Activated naive CD8-positive, alpha-beta T cell treated with anti-CD3 and anti-CD28 coated beads, Interleukin-2, amount 10 ng/mL, durations not matched to agents 7 days and 5 days (primary cell): ENCODE measurements at places on chromosomes 6 and 20. TPM values are rescaled to one million over a fixed set of nuclear protein-coding genes. Genes with fewer than 3 reads are reported as not detected.
A peak's percentile ranks its signal among the peaks of the same experiment; 100 is the strongest.

GRCh38 chr20:43938932-43939761, 24.5 kb downstream of the TOX2 start:
- no peak overlapping the region for H3K27ac ChIP-seq
- no peak for DNase-seq
- H3K27me3 ChIP-seq: peaks cover 26% of the 10 kb centered on the region
- H3K4me1 ChIP-seq: peaks cover 29% of the 10 kb centered on the region

GRCh38 chr6:150767571-150768018, 97.9 kb upstream of the MTHFD1L start:
- H3K27ac ChIP-seq: no peak overlapping the region
- H3K4me1 ChIP-seq: no peaks in the 10 kb centered on the region
- H3K36me3 ChIP-seq: no peaks in the 10 kb centered on the region

DNA sequence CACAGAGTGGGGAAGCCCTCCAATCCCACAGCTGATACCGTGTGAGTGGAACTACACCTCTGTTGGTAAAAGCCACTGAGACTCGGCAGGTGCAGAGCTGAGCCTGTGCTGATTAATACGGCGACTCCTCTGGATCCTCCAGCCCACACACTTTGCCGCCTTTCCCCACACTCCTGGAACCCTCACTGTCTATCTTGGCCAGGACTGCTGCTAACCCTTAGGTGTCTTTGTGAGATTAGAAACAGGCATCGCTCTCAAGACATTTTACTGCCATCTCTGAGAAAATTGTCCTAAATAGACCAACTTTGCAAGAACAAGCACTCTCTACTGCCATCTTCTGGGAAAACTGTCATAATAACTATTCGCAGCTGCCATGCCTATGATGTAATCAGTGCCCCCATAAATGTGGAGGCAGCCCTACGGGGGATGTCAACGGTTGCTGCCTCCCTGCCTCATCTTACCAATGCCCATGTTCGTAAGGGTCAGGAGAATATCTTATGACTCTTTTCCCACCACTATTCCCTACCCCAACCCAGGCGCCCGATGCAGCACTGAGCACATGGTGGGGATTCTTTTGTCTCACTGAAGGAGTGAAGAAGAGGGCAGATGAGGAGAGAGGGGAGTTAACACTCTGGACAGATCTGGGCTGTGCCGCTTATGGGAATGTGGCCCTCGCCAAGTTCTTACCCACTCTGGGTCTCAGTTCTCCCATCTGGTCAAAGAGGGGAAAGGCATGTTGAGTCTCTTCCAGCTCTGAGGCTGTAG, 26.1 kb upstream of the KCNB1 start:
- H3K4me3 ChIP-seq: no peak overlapping the region
- no peaks in the 10 kb centered on the region for H3K36me3 ChIP-seq
- no peak overlapping the region for H3K27ac ChIP-seq
- no peak for DNase-seq

- no peak overlapping the region for H3K27ac ChIP-seq
- H3K4me3 ChIP-seq: no peak overlapping the region
- peaks cover 7% of the 10 kb centered on the region for H3K27me3 ChIP-seq
- no peak for DNase-seq
- H3K36me3 ChIP-seq: no peaks in the 10 kb centered on the region
These were observed 27.1 kb upstream of the HAO1 start for GRCh38 chr20:7967199-7967844.

- H3K4me1 ChIP-seq: no peaks in the 10 kb centered on the region
- no peak overlapping the region for H3K27ac ChIP-seq
- no peak for DNase-seq
- H3K4me3 ChIP-seq: no peak overlapping the region
These were observed 59.7 kb downstream of the GRIK2 start for GRCh38 chr6:101453221-101453620.

DNA sequence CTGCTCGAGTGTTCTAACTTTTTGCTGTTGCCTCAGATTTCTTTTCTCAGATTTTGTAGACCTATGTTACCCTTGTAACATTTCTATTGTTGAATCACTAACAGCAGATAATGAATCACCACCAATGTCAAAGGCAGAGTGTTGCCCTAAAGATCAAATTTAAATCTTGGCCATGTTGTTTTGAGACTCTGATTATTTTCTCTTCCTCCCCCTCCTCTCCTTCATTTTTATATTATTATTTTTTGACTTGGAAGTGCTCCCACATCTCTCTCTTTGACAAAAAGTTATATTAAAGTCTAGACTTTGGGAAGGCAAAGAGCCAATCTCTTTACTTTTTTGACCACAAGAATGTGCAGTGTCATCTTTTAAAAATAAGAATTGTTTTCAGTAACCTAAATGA, 422.7 kb downstream of the NKAIN2 start:
- no peak overlapping the region for H3K27ac ChIP-seq
- no peak overlapping the region for H3K4me3 ChIP-seq
- no peaks in the 10 kb centered on the region for H3K27me3 ChIP-seq
- no peaks in the 10 kb centered on the region for H3K36me3 ChIP-seq
- no peak for DNase-seq

- H3K4me3 ChIP-seq: no peak overlapping the region
- H3K4me1 ChIP-seq: no peaks in the 10 kb centered on the region
- no peak overlapping the region for H3K27ac ChIP-seq
- no peak for DNase-seq
- H3K36me3 ChIP-seq: no peaks in the 10 kb centered on the region
These were observed 378.9 kb downstream of the PREX1 start for GRCh38 chr20:48448666-48449600.

GRCh38 chr6:42313941-42314570, 96.4 kb upstream of the MRPS10 start:
- peaks cover 12% of the 10 kb centered on the region for H3K4me1 ChIP-seq
- no peak overlapping the region for H3K27ac ChIP-seq
- no peak for DNase-seq
- peaks cover 8% of the 10 kb centered on the region for H3K36me3 ChIP-seq
- H3K4me3 ChIP-seq: no peak overlapping the region

DNA sequence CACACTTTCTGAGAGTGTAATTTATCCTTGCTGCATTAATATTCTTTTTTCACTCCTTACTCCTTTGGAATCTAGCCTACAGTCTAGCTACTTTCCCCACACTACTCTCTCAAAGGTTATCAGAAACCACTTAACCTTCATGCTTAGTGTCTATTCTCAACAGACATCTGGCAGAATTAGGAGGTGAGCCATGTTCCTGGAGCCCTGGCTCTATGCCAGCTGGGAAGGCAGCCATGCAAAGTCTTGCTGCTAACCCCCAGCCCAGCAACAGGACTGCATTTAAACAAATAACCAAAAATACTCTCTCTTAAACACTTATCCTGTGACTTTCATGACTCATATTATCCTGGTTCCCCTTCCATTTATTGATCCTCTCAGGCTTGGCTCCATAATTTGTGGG, 260.2 kb downstream of the BCKDHB start:
- no peak for DNase-seq
- H3K36me3 ChIP-seq: no peaks in the 10 kb centered on the region
- no peak overlapping the region for H3K4me3 ChIP-seq

GRCh38 chr6:22451962-22452361, 117.4 kb upstream of the HDGFL1 start:
- H3K27ac ChIP-seq: no peak overlapping the region
- no peaks in the 10 kb centered on the region for H3K36me3 ChIP-seq
- no peak overlapping the region for H3K4me3 ChIP-seq
- no peaks in the 10 kb centered on the region for H3K4me1 ChIP-seq

DNA sequence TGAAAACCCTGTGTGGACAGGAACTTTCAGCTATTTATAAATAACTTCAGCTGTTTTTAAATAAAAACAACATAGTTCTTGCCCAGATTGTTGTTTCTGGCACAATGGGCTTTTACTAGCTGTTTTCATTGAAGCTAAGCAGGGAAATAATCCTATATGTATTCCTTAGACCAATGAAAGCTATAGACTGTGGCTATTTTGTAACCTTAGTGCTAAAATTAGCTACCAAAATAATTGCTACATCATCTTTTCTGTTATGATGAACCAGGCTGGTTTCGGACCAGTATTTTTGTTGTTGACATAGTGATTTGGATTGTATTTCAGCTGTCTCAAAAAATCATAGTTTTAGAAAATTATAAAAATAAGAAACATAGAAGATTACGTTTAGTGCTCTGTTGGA, 13.7 kb downstream of the PHF3 start:
- DNase-seq: no peak
- H3K4me3 ChIP-seq: no peak overlapping the region
- H3K27me3 ChIP-seq: no peaks in the 10 kb centered on the region

- H3K4me1 ChIP-seq: peaks cover 13% of the 10 kb centered on the region
These were observed 41.3 kb upstream of the PLAGL1 start for GRCh38 chr6:144049386-144049785.

DNA sequence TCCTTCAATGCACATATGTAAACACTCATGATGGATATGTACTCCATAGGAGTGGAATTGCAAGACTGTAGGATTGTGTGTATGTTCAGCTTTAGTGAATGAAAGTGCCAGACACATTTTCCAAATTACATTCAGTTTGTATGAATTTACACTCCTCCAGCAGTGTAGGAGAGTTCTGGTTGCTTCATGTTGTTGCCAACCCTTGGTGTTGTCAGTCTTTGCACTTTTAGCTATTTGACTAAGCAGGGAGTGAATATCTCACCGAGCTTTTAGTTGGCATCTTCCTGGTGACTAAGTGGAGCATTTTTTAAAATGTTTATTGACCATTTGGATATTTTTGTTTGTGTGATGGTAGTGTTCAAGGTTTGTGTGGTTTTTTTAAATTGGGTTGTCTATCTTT, 23.9 kb downstream of the NKX2-4 start:
- DNase-seq: no peak
- H3K4me1 ChIP-seq: peaks cover 3% of the 10 kb centered on the region
- no peak overlapping the region for H3K27ac ChIP-seq
- no peak overlapping the region for H3K4me3 ChIP-seq

GRCh38 chr6:36724514-36725390, 27.1 kb downstream of the RAB44 start:
- H3K36me3 ChIP-seq: no peaks in the 10 kb centered on the region
- H3K4me1 ChIP-seq: peaks cover 21% of the 10 kb centered on the region
- H3K27ac ChIP-seq: no peak overlapping the region
- H3K27me3 ChIP-seq: peaks cover 2% of the 10 kb centered on the region
- DNase-seq: peak; percentile 56

DNA sequence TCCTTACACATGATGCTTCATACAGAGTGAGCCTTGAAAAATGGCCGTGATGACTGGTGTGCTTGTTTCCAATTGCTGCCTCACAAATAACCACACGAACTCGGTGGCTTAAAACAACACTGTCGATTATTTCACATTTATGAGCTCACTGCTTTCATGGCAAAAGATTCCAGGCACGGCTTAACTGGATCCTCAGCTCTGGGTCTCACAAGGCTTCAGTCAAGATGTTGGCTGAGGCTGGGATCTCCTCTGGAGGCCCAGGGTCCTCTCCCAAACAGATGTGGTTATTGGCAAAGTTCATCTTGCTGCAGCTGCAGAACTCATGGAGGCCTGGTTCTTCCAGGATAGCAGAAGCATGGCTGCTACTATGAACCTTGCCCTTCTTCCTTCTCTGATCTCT, 144.6 kb downstream of the TFAP2C start:
- no peak overlapping the region for H3K4me3 ChIP-seq
- H3K27ac ChIP-seq: no peak overlapping the region
- no peak for DNase-seq

DNA sequence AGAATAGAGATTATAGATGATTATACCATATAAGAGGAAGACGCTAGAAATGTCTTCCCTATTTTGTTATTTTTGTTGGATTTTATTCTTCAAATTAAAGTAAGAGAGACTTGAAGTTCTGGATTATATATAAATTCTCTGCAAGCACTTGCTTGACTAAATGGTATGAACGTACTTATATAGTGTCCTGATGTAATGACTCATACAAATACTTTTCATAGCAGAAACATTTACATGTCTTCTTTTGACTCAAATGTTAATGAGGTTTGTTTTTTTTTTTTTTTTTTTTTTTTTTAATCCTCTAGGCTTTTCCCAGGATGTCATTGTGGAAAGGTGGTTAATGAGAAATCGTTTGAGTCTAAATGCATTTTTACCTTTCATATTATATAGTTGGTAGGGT, 55.0 kb downstream of the PDE7B start:
- no peaks in the 10 kb centered on the region for H3K36me3 ChIP-seq
- DNase-seq: no peak
- no peak overlapping the region for H3K27ac ChIP-seq

- DNase-seq: no peak
- no peaks in the 10 kb centered on the region for H3K27me3 ChIP-seq
- H3K4me3 ChIP-seq: no peak overlapping the region
- H3K27ac ChIP-seq: no peak overlapping the region
- no peaks in the 10 kb centered on the region for H3K4me1 ChIP-seq
These were observed 33.1 kb upstream of the CNKSR3 start for GRCh38 chr6:154543628-154544027.

DNA sequence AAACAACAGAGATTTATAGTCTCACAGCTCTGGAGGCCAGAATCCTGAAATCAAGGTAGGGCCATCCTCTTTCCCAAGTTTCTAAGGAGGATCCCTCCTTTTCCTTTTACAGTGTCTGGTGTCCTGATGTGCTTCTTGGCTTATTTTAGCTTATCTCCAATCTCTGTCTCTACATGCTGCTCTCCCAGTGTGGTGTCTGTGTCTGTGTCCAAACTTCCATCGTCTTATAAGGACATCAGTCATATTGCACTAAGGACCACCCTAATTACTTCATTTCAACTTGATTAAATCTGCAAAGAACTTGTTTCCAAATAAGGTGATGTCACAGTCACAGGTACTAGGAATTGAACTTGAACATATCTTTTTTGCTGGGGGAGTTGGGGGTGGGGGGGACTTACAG, 529.6 kb downstream of the DHX35 start:
- no peak overlapping the region for H3K4me3 ChIP-seq
- no peak for DNase-seq
- H3K36me3 ChIP-seq: no peaks in the 10 kb centered on the region
- H3K27me3 ChIP-seq: no peaks in the 10 kb centered on the region
- no peaks in the 10 kb centered on the region for H3K4me1 ChIP-seq
- H3K27ac ChIP-seq: no peak overlapping the region

DNA sequence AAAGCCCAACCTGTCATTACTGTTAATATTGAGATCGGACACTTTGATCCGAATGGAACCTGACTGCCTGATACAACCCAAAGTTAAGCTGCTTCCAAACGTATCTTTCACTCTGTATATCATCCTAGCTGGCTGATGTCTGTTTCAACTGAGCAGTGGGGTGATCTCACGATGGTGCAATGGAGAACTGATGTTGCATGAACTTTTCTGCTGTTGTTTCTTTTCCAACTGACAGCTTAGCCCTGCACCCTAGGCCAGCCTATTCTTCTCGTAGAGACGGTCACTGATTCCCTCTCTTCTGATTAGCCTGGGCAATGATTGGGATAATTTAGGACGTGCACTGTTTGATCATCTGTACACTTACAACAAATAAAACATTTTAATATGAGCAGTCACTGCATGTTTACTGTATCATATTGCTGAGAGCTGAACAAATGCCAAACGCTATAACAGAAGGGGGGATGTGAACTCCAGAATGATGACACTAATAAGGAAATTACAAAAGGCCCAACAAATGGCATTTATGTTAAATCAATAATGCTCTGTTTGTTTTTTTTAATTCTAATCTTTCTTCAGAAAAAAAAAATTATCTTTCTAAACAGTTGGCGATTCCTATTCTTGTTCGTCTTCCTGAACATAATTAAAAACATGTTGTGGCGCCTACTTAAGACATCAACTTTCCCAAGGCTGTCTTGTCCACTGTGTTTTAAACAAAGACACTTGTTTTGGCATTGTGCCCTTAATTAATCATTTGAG, 184.8 kb downstream of the ZNF217 start:
- no peak overlapping the region for H3K4me3 ChIP-seq
- no peak overlapping the region for H3K27ac ChIP-seq
- DNase-seq: no peak
- H3K27me3 ChIP-seq: peaks cover 2% of the 10 kb centered on the region

TBC1D32 gene
- total RNA-seq: 13.1 TPM

CFB gene
- 1.2 TPM for total RNA-seq

SCUBE3 gene
- total RNA-seq: 0.22 TPM

PPP1R16B gene
- total RNA-seq: 73.4 TPM

NT5DC1 gene
- total RNA-seq: 36.3 TPM

HSPA1L gene
- 4.5 TPM for total RNA-seq

KIAA0408 gene
- 3.5 TPM for total RNA-seq

PTCRA gene
- not detected for total RNA-seq

SLC25A27 gene
- total RNA-seq: 0.88 TPM
